Effector memory CD4-positive, alpha-beta T cell (primary cell): ENCODE measurements at places on chromosomes 2 and 18.

- DNase-seq = no peak
Measured at GRCh38 chr18:57242285-57242684, 95.4 kb downstream of the BOD1L2 start.

GRCh38 chr18:38796762-38797161 lies 1231.2 kb upstream of the CELF4 start:
- no peak for DNase-seq

DNA sequence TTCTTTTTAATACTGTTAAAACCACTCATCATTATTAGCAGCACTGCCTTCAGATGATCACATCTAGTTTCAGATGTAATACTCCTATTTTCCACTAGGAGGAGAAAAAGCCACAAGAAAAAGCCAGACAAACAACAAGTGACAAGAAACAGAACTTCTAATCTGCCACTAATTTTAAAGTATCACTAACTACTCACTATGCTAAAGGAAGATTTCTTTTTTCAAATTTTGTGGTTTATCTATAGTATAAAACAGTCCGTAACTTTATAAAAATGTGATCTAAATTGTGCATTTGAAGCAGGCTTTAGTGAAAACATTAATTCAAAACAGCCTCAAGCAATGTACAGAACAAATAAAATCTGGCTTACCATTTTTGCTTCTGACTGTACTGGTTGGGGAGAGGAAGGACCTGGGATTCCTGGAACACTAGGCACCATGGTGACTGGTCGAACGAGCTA lies 56.8 kb downstream of the ATF2 start:
- no peak for DNase-seq

DNA sequence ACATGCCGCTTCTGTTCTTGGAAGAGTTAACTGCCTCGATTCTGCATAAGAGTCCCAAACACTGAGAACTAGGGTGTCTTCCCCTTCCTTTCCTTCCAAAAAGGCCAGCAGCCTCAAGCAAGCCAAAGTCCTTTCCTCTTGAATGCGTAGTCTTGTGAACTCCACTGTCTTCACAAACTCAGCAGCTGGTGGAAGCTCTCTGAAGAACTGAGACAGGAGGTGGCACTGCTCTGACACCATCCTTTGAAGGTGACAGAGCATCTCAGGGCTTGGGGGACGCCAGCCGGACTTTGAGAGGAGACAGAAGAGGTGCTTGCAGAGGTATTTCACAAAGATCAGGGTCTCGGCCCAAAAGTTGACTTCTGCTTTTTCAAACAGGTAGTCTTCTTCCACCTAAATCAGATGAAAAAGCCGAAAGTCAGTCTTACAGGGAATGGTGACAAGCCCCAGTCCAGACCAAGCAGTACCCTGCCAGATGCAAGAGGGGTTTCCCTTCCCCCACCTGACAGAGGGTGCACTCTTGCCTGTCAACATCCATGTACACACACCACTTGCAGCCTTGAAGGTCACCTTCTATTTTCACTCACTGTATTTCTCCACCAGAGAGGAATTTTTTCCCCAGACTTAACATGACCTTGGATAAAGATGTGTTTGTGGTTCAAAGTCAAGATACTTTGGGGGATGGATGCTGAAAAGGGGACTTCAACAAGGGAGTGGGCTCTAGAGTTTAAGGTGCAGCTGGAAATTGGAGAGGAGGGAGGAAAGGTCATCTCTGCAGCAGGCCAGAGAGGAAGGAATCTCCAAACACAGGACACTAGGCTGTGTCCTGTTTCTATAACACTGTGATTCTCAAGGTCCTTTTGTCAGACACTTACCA lies 4.8 kb upstream of the ZFP36L2 start:
- DNase-seq = no peak

GRCh38 chr2:89842180-89842908 lies 1150.9 kb downstream of the RPIA start:
- DNase-seq = no peak

- DNase-seq = no peak
Measured at GRCh38 chr18:64791236-64791635, 642.3 kb upstream of the LINC00305 start.

- DNase-seq = no peak
Measured at GRCh38 chr2:120559401-120559800, 176.3 kb upstream of the GLI2 start.

GRCh38 chr2:108923019-108923700 lies 65.9 kb downstream of the EDAR start:
- no peak for DNase-seq

DNA sequence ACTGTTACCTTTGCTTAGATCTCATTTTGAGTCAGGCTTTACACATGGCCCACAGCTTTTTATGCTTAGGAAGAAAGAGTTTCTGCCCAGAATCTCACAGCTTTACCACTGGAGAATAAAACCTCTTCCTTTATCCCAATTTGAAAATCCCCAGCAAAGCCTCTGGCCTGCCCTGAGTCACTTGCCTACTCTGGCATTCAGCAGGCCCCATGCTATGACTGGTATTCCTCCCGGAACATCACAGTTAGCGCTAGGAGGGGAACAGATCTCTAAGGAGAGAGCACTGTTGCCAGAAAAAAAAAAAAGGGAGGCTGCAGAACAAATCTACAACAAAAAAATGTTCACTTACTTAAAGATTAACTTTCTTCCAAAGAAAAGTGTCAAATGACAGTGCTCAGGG lies 152.9 kb upstream of the DNMT3A start:
- no peak for DNase-seq

DNA sequence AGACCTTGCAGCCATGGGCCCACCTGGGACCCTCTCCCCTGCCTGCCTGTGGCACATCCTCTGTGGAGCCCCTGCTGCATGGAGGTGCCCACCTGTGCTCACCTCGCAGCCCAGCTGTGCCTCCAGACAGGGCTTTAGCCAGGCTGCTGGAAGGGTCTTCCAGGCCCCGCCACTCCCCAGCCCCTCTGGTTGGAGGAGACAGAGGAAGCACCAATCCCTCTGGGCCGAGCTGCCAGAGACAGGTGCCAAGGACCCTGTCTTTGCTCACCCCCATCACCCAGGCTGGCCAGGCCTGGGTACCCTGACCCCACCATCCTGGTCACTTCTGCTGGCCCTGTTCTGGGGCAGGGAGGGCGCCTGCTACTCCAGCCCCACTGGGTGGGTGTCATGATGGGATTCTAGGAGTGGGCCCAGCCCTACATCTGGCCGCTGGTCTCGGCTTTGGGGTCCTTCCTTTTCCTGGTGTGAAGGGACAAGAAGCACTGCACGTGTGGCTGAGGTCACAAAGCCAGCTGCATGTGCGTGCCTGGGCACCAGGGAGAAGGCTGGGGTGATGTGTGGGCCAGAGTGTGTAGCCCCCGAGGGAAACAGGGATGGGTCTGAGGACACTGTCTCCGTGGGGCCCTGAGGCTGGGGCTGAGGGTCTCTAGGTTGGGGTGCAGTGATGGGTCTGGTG lies 9.3 kb upstream of the NEU4 start:
- DNase-seq = no peak

DNA sequence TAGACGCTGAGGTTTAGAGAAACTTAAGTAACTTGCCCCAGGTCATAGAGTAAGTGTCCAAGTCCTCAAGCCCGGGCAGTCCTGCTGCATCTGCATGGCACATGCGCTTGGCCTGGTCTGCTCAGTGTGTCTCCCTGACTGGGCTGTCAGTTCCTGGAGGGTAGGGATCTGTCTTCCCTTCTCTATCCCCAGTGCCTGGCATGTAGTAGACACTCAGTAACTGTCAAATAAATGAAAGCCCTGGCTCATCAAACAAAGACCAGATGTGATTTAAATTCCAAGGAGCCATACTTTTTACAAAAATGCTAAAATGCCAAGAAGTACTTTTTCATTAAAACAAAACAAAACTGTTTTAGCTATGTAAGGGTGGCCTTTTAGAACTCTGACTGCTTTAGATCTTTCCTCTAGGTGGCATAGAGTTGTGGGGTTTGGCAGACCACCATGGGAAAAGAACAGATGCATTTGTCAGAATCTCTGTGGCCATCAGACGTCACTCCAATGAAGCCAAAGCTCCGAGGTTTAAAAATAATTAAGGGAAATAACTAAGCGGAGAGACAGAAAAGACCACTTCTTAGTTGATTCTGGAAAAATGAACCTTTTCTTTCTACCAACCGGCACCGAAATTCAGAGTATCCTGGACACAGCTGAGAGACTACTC lies 34.0 kb downstream of the EPAS1 start:
- DNase-seq = no peak

DNA sequence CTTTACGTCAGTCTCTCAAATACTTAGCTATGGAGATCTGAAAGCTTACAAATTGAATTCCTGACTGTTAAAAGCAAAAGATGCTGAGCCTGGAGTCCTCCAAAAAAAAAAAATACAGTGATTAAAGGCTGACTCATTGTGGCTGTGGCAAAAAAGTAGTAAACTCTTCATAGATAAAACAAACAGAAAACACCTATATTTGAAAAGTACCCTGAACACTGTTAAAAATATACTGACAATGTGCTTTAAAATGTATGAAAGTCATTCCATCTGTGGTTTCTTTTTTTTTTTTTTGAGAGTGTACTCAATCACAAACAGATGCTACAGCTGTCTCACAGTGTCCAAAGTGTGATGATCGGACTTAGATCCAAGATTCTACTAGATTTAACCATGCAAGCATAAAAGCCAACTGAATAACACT lies 267.6 kb upstream of the CYP26B1 start:
- DNase-seq = no peak

DNA sequence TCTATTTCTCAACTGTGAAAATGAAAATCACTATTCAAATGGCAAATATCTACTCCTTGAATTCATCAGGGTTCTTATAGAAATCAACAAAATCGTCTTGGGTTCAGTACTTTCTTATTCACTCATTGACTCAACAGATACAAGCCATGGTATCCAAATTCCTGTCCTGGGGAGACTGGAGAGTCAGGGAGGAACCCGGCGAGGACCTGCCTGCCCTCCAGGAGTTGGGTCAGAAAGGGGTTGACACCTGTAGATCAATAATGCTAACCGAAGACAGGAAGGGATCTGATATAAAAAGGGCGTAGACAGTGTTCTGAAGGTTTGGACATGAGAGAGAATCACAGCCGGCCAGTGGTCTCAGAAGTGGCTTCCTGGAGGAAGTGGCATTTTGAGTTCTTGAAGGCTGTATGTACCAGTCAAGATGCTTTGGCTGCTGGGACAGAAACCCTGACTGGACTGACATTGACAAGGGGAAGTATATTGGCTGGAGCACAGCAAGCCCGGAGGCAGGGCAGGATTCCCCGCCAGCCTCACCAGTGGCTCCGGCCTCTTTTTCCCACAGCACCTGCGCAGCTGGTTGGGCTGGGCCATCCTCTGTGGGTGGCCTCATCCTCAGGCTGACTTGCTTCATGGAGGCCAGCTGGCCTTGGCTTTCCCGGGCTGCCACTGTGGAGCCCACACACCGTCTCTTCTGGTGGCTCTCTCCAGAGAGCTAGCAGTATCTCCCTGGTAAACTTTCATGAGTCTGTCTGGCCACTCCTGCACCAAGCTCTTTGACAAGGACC lies 3.0 kb downstream of the LRRFIP1 start:
- DNase-seq = no peak

GRCh38 chr2:25285265-25286024 lies 56.3 kb downstream of the DNMT3A start:
- no peak for DNase-seq

- no peak for DNase-seq
Measured at GRCh38 chr2:158184001-158184400, 82.3 kb downstream of the UPP2 start.

DNA sequence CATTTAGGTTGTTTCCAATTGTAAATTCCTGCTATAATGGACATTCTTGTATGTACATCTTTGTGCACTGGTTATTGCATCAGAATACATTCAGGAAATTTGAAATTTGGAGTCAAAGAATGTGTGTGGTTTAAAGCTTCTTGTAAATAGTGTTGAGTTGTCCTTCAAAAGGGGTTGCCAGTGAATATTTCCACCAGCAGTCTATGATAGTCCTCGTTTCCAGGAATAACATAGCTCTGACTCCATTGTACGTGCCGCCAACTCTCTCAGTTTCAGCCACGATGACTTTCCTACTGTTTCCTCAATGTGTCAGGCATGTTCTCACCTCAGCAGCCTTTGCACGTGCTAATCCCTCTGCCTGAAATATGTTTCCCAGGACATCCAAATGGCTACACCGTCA lies 10.9 kb upstream of the HS6ST1 start:
- DNase-seq = no peak

- no peak for DNase-seq
Measured at GRCh38 chr18:49016648-49017539, 66.1 kb upstream of the SMAD7 start.

DNA sequence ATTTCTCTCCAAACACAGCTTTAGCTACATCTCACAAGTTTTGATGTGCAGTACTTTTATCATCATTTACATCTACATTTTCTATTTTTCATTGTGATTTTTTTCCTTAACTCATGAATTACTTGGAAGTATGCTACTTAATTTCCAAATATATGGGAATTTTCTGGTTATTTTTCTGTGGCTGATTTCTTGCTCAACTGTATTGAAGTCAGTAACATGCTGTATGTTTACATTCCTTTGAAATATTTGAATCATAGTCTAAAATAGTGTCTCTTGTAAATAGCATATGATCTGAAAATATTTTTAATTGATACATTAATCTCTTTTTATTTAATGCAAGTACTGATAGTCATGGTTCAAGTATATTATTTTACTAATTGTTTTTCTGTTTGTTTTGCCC lies 26.0 kb upstream of the GALNT5 start:
- no peak for DNase-seq

DNA sequence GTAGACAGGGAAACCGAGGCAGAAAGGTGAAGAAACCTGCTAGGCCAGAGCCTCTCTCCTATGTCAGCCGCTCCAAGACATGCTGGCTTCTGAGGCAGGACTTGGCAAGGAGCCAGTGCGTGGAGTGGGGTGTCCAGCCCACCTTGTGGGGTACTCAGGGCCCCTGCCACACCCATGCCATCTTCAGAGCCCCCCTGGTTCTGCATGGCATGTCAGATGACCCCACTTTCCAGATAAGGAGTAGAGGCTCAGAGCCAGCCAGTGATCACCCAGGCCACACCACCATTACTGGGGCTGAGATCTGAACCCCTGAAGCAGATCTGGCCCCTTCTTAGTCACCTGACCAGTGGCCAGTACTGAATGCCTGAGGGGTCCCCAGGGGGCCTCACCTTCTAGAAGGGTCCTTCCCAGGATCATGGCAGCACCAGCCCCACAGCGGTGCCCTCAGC lies 14.7 kb downstream of the CROCC2 start:
- no peak for DNase-seq

GRCh38 chr18:62318228-62319180 lies 6.6 kb upstream of the TNFRSF11A start:
- DNase-seq = no peak

DNA sequence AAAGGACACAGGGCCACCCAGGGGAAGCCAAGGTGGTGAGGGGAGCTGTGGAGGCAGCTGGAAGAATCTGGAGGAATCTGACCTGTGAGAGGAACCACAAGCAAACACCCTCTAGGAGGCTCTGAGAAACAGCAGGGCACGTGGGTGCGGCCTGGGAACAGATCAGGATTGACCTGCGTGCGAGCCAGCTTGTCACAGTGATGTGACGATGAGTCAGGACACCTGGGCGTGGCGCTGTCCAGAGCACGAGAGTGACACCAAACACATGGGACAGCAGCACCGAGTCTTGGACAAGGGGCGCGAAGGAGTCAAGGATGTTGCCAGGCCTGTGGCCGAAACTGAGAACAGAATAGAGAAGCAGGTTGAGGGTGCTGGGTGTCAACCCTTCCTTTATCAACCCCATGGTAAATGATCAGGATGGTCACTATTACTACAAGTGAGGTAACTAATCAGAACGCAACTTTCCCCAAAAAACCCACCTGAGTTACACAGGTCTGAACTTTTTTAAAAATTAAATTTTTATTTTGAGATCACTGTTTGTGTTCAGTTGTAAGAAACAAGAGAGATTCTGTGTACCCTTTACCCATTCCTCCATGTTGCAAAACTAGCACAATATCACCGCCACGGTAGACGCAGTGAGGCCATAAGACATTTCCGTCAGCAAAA lies 637 bp upstream of the SFT2D3 start:
- DNase-seq = no peak

- no peak for DNase-seq
Measured at GRCh38 chr18:45324495-45325113, 290.7 kb upstream of the SLC14A2 start.
